ENCODE measurements at places on chromosomes 7 and 10. TPM values are rescaled to one million over a fixed set of nuclear protein-coding genes. Genes with fewer than 3 reads are reported as not detected.

The ZSCAN21 gene
- 7.7 TPM for polyA plus RNA-seq

The GRID2IP gene
- polyA plus RNA-seq: not detected

The NRCAM gene
- 21.9 TPM for polyA plus RNA-seq

The SPDYE2 gene
- not detected for polyA plus RNA-seq

The PRRT4 gene
- 0.03 TPM for polyA plus RNA-seq

The ZNF804B gene
- polyA plus RNA-seq: not detected

The SLC18A2 gene
- polyA plus RNA-seq: not detected

The GIMAP6 gene
- polyA plus RNA-seq: 58.7 TPM

The PPP1R3C gene
- polyA plus RNA-seq: 2.0 TPM

The PFKFB3 gene
- 17.2 TPM for polyA plus RNA-seq

The LDB1 gene
- polyA plus RNA-seq: 137 TPM

The PTN gene
- polyA plus RNA-seq: 0.13 TPM

The SFTPA1 gene
- not detected for polyA plus RNA-seq

The MYOF gene
- 98.4 TPM for polyA plus RNA-seq

The ANKRD16 gene
- 8.0 TPM for polyA plus RNA-seq

The PLXDC2 gene
- polyA plus RNA-seq: 0.32 TPM

The ASB10 gene
- polyA plus RNA-seq: not detected

Measured in endothelial cell of umbilical vein (primary cell).